Mesenteric fat pad (tissue), 1 donor: ENCODE measurements at places on chromosomes 4 and X. TPM values are rescaled to one million over a fixed set of nuclear protein-coding genes. Genes with fewer than 3 reads are reported as not detected.

- no peak for DNase-seq
These were observed 182.0 kb upstream of the BCOR start for GRCh38 chrX:40279762-40280161.

DNA sequence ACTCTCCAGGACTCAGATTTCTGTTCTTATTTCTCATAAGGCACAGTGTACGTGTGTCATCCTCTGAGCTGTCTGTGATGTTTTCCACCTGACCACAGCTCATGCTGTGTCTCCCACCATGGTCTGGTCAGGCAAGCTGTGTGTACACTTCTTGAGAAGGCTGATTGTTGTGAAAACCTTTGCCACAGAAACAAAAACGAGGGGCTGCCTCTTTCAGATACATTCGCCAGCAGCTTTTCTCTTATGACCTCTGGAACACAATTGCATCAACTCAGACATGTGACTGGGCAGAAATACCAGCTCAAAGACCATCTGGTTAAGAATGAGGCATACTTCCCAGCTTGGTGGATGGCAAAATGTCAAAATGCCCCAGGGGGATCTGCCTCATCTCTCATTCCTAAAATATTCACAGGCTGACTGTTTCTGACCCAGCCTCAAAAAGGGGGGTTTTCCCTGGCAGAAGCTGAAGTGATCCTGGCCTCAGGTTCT is 46.1 kb downstream of the PGRMC2 start:
- DNase-seq, result no peak

GRCh38 chr4:54548098-54548620 is 109.6 kb upstream of the KIT start:
- DNase-seq, result no peak

GRCh38 chrX:133666256-133666655 is 251.0 kb upstream of the GPC4 start:
- no peak for DNase-seq

FOXR2 gene
- not detected for total RNA-seq
